ENCODE measurements at places on chromosomes 2 and 18.

- DNase-seq, result no peak
Measured at GRCh38 chr2:207221731-207222130, 56.0 kb upstream of the KLF7 start.

- no peak for DNase-seq
Measured at GRCh38 chr18:23538001-23538400, 34.7 kb downstream of the RMC1 start.

GRCh38 chr2:191748528-191749180, 70.7 kb downstream of the NABP1 start:
- no peak for DNase-seq

DNA sequence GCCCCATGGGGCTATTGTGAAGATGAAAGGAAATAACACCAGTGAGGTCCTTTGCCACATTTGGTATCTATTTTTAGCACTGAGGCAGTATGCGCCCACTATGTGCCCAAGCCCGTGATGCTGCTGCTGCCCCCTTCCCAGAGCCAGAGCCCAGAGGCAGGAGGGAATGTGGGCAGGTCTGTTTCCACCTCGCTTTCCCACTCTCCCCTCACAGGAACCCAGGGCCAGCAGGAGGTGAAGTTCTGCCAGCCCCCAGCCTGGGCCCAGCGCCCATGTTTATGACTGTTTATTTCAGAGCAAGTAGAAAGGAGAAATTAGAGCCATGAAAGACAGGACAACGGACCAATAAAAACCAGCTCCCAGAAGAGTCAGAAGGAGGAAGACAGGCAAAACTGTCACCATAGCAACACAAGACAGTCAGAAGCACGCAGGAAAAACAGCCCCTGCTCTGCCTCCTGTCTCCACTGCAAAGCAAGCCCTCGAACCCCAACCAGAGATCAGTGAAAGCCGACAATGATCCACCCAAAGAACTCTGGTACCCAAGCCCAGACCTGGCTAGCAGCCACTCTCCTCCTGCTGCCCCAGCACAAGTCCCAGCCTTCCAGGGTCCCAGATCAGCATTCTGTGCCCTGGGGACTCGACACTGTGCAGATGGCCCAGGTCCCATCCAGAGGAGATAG, 1.4 kb downstream of the CYRIA start:
- peak; percentile 40 for DNase-seq

- DNase-seq, result no peak
Measured at GRCh38 chr2:226618875-226619605, 180.6 kb downstream of the IRS1 start.

- DNase-seq, result no peak
Measured at GRCh38 chr2:98585386-98585785, 22.9 kb downstream of the COA5 start.

- no peak for DNase-seq
Measured at GRCh38 chr2:237322564-237322963, 91.4 kb downstream of the COL6A3 start.

- peak; percentile 92 for DNase-seq
Measured at GRCh38 chr2:223613017-223613950, 11.1 kb upstream of the SCG2 start.

GRCh38 chr2:241541564-241542277, 16.8 kb upstream of the BOK start:
- no peak for DNase-seq

- no peak for DNase-seq
Measured at GRCh38 chr2:112835061-112835501, 1.5 kb downstream of the IL1B start.

- DNase-seq, result no peak
Measured at GRCh38 chr2:110999626-111000025, 121.1 kb upstream of the BCL2L11 start.

DNA sequence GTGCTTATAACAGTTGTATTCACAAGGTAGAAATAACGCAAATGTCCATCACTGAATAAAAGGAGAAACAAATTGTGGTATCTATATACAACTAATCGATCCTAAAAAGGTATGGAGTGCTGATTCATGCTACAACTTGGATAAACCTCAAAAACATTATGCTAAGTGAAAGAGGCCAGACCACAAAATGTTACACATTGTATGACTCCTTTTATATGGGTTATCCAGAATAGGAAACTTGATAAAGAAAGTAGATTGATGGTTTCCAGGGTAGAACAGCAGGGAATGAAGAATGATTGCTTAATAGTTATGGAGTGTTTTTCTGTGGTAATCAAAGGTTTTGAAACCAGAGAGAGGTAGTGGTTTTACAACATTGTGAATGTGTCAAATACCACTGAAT, 432.2 kb upstream of the TRIB2 start:
- no peak for DNase-seq

DNA sequence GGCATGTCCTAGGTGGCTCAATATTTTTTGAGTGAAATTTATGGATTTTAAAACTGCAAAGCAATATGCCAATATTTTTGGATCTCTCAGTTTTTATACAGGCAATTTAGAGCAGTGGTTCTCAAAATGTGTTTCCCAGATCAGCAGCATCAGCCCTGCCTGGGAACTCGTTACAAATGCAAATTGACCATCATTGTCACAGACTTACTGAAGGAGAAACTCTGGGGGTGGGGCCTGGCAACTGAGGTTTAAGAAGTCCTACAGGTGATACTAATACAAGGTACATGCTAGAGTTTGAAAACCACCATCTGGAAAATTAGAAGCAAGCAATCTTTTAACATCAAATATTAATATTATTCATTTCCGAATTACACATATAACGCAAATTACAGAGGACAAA, 215.6 kb upstream of the PID1 start:
- no peak for DNase-seq

DNA sequence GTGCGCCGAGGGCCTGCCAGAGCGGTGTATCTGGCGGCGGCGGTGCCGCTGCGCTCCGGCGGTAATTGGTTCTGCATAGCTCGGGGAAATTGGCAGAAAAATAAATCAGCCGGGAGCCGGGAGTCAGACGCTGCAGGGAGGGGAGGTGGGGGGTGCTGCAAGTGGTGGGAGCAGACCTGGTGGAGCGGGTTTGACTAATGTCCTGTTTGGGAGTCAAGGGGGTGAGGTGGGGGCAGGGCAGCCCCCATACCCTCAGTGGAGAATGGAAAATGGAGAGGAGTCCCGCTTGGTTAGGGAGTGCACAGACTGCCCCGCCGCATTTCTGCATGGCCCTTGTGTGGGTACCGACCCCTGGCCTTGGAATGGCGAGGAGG, 107.3 kb downstream of the DYSF start:
- no peak for DNase-seq

- DNase-seq, result peak; percentile 91
Measured at GRCh38 chr2:8543383-8544170, 138.3 kb upstream of the ID2 start.

DNA sequence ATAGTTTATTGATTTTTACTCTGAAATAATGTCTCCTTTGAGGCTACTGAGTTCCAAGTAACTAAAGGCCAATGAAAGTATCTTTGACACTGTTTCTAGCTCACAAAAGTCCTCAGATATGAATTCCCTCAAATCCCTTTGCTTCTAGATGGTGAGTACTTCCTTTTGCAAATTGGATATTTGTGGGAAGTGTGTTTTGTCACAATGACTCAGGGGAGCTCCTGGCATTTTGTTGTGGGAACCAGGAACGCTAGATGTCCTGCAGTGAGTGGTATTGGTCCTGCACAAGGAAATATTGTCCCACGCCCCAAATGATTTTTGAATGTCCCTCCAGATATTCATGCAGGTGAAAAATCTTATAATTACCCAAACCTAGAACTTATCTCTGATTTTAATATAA, 24.3 kb downstream of the TACR1 start:
- DNase-seq, result no peak

DNA sequence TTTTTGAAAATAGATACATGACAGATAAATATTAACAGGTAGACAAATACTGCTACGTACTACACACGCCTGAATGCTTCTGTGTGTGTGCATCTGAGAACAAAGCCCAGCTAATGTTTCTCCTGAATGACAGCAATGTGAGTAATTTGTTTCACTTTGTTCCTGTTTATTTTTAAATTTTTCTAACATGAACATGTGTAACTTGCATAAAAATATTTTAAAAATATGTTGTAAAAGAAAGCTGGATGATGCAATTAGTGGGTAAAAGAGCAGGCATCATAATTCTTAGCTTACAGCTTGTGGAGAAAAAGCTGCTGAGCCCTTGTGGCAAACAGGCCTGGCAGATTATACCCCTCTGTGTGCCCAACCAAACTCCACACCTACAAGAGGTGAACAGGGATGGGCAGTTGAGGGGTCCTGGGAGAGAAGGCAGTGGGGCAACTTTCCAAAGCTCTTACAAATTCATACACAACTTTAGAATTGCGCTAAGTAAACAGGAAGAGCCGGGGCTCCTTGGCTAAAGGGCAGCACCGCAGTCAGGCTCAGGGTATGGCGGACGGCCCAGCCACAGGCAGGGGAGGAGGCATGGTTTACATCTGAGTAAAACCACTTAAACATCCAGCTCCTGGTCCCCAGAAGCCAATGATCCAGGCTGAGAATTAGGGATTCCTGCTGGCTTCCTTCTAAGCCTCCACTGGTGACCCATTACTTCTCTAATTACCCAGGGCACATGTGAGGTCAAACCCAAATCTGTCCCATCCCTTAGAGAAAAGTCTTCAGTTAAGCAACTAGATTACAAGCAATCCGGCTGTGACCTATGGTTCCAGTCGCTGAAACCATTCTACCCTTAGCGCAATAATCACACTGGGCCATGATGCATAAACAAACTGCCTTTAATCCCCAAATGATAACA, 14.0 kb downstream of the PXDN start:
- DNase-seq, result no peak

GRCh38 chr2:150621526-150622213, 134.2 kb upstream of the RND3 start:
- DNase-seq, result no peak

- DNase-seq, result peak; percentile 67
Measured at GRCh38 chr2:226600802-226601201, 198.8 kb downstream of the IRS1 start.

DNA sequence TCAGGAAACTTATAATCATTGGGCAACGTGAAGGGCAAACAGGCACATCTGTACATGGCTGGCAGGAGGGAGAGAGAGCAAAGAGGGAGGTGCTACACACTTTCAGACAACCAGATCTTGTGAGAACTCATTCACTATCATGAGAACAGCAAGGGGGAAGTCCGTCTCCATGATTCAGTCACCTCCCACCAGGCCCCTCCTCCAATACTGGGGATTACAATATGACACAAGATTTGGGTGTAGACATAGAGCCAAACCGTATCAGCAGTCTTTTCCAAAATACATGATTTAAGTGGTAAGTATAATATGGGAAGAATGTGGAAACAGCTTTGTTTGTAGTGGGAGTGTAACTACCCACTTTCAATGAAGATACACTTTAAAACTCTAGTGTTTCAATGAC, 65.0 kb downstream of the EPB41L5 start:
- no peak for DNase-seq

DNA sequence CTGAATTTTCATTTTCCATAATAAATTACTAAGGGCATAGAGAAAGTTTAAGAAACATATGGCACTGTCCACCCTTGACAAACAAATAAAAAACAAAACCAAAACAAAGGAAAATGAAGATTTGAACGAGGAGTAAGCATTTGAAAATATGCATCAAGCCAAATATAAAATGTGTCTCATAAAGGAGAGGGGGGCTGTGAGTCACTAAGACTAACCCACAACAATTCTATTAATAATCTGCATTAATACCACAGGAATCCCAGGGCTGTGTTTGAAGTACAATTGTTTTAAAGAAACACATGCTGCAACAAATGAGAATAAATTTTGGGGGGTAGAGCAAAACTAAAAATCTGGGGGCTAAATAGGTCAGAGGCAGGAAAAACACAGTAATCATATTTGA, 53.8 kb upstream of the STK17B start:
- no peak for DNase-seq

GRCh38 chr18:24055878-24056277, 41.3 kb downstream of the TTC39C start:
- no peak for DNase-seq

DNA sequence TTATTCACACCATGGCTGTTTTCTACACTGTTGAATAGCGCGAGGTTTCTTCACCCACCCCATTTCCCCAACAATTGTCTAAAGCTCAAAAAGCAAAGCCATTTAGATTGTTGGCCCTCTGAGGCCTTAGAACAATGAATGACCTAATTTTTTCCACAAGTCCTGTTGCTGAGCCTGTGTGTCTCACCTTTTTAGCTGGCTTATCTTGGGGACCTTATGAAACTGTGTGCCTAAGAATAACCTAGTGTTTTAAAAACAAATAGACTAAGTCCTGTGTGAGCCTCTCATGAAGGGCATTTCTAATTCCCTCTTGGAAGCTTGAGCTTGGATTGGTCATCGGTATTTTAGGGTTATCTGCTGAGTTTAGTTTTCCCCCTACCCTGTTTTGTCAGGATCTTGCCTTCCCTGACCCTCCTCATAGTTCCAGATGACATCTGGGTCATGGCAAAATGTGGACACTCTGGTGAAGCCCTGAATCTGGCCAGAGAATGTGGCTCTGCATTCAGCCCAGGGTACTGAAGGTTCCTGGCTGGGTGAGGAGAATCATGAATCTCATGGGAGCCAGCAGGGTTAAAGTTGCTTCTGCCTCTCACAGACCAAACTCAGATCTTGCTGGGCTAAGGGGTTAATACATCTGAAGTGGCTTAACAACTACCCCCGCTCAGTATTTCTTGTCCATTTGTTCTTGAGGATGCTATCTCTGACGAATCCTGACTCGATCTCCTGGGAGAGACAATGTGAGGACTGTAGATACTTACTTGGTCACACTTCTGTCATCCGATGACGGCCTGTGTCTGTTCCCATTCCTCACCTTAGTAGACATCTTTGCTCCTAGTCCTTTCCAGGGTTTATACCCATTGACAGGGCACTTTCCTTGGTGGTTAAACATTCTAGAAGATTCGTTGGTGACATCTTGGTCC, 104.2 kb upstream of the MAP4K3 start:
- DNase-seq, result no peak

GRCh38 chr2:113962692-113963480, 73.0 kb downstream of the ACTR3 start:
- DNase-seq, result no peak

DNA sequence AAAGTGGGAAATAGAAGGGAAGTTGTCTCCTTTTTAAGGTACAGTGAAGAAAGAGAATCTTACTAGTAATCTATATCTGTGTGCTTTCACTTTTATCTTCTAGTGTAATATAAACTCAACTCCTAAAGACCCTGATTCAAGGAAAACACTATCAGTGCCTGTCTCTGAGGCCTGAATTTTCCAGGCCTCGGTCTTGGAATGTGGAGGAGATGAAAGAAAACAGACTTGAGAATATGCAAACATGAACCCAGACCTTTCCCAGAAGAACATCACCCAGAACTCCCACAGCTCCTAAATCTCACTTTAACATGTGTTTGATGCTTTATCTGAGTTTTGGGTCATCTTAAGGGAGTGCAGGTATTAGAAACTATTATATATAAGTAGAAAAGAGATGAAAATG, 51.8 kb downstream of the EPB41L5 start:
- no peak for DNase-seq

GRCh38 chr2:52269696-52270485, 1238.0 kb upstream of the NRXN1 start:
- no peak for DNase-seq
